A549 (cell line): ENCODE measurements at places on chromosomes 1 and 21. TPM values are rescaled to one million over a fixed set of nuclear protein-coding genes. Genes with fewer than 3 reads are reported as not detected.
A peak's percentile ranks its signal among the peaks of the same experiment; 100 is the strongest.

DNA sequence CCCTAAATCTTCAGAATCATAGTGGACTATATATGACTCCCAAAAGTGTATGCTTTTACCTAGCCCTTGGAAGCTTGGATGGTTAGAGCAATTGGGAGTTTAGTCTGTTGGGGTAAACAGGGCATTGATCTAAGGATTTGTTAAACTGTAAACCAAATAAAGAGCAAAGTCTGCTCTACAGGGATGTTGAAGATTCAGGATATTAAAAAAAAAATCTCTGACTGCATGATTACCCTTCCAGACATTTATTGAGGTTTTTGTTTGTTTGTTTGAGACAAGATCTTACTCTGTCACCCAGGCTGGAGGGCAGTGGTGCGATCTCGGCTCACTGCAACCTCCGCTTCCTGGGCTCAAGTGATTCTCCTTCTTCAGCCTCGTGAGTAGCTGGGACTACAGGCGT lies 31.6 kb downstream of the PBX1 start:
- DNase-seq = no peak

DNA sequence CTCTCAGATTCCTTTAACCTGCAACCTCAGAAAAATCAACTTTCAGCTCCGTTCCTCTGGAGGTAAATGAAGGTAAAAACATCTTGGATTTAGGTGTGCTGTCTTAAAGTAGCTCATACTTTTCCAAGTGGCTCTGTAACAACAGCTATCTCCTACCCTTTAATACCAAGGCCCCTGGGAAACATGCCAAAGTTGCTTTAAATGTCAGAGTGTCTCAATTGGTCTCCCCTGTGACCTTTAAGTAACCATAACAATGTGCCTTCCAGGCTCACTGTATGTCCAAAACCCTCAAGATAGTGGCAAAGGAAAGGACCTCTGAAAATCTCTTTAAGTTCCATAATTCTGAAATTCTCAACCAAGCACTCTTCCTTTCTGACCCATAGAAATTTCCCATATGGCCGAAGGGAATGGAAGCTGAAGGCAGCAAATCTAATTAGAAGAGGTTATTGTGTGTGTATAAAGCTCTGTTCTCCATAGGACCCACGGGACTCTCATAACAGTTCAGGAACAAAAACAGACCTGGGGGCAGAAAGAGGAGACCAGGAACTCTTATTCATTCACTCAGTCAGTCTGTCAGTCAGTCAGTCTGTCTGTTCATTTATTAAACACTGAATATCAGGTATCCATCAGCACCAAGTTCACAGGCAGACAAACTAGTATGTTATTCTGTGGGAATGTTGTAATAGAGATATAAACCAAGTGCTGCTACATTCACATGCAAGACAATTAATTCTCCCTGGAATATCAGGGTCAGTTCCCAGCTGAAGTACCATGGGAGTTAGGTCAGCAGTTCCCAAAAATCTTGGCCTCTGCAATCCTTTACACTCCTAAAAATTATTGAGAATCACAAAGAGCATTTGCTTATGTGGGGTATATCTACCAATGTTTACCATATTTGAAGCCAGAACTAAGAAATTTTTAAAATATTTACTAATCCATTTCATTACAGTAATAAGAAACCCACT lies 19.1 kb downstream of the ASTN1 start:
- no peak for DNase-seq

- DNase-seq = no peak
Measured at GRCh38 chr1:199383793-199384192, 643.7 kb upstream of the NR5A2 start.

- DNase-seq = peak; percentile 46
Measured at GRCh38 chr1:180507795-180508724, 5.7 kb upstream of the ACBD6 start.

DNA sequence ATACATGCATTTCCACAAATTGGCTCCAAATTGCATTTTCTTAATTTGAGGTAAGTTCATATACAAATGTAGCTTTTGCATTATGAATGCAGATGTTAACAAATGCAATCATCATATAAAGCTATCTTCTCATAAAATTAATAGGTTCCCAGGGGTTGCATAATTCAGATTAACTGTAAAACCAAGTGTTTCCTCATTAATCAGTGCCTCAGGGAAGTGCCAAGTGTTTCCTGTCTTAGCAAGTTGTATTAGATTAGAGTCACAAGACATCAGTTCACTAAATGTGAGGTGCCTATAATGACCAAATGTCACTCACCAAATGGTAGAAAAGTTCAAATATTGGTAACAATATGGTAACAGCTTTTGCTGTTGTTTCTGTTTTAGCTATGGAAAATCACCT lies 140.8 kb downstream of the PTGER3 start:
- no peak for DNase-seq

DNA sequence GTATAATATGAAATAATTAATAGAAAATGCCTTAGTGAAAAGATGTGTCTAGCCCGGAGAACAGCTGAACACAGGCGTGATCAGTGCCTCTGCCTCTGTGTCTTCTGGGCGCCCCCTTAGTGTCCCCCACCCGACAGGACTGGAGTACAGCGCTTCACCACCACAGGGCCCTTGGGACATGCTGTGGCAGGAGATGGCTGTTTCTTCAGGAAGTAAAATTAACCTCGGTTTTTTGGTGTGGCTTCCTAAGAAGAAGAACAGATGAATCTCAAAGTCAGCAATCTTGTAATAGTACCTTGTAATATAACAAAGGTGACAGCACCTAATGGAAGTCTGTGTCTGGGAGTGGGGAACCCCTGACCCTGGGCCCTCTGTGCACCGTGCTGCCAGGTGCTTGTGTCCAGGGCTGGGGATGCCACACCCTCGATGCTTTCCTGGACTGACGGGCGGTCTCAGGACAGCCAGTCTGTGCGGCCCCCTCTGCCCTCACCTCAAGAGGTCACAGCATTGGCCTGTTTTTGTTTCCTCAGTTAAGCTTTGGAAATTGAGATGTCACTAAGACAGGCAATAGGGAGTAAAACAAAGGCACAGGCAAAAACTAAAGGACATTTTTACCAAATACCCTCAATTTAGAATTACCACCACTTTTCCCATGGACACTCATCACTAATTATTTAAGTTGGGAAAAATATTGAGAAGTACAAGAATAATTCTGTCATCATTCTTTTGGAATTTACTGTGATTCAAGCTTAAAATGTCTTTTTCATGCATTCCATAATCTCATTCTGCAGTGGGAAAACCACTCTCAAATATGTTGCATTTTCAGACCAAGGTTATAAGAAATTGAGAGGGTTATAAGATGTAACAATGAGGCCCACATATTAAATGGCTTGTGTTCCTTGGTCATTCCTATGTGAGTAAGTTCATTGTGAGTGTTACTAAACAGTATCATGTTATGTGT lies 79.3 kb downstream of the ADARB1 start:
- no peak for DNase-seq

- DNase-seq = no peak
Measured at GRCh38 chr21:45740491-45741357, 97.2 kb downstream of the PCBP3 start.

DNA sequence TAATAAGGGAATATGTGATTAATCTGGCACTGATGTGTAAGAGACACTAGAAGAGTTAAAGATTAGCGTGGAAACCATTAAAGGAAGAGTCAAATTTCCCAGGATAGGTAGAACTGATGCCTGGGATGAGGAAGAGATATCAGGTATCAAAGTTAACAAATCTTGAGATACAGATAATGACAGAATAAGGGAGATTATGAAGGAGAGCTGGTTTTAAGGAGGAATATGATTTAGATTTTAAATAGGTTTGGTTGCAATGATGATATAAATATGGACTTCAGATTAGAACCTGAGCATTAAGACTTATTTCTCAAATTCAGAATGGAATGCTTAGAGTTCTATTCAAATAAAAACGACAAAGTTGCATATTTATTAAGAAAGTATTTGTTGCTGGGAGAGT lies 26.2 kb downstream of the MAGI3 start:
- DNase-seq = no peak

DNA sequence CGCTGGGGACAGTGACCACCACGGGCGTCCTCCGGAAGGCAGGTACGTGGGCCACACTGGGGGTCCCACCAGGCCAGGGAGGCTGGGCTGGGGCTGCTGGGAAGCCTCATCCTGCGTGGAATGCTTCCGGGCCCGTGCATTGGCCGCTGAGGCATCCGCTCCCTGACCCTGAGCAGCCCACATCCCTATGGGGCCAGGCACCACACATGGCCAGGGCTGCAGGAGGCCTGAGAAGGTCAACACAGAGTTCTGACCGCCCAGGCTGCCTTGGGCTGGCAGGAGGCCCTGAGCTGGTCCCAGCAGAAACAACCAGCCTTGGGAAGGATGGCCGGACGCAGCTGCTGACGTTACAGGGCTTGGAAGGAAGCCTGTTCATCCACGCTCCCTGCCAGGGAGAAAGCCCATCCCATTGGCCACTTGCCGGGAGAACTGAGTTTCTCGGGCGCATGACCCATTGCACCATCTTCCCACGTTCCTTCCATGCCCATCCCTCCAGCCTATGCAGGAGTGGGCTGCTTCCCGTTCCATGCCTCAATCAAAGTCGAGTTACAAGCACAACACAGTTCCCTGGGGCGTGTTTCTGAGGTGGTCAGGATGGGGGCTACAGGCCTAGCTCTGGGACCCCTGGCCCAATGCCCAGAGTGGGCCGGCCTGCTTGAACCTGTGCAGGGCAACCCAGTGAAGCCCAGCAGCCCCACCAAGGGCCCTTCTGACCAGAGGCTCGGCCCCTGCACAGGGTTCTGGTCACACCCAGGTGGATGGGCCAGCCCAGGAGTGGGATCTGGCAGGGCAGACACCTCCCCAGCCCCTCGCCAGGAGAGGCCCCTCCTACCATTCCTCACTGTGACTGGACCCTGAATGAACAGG lies 31.7 kb downstream of the TRIM11 start:
- peak; percentile 37 for DNase-seq

GRCh38 chr1:74689621-74690363 lies 16.2 kb upstream of the ERICH3 start:
- DNase-seq = peak; percentile 42

The APH1A gene
- 99.4 to 111 TPM (median 109 TPM) in 3 replicates for polyA plus RNA-seq

The TSPAN2 gene
- 2.1 to 3.2 TPM (median 2.7 TPM) in 3 replicates for polyA plus RNA-seq

The CD1D gene
- 0.04 to 0.08 TPM in 2 of 3 replicates, not detected in the other for polyA plus RNA-seq

The ADAMTS4 gene
- polyA plus RNA-seq = 0.01 TPM in 1 of 3 replicates, not detected in the others

The SPTA1 gene
- polyA plus RNA-seq = not detected in 3 replicates

The LMOD1 gene
- polyA plus RNA-seq = not detected in 3 replicates

The CELA2B gene
- not detected in 3 replicates for polyA plus RNA-seq
